ENCODE measurements at places on chromosomes 2 and 18. TPM values are rescaled to one million over a fixed set of nuclear protein-coding genes. Genes with fewer than 3 reads are reported as not detected.

Gene CCDC74A
- total RNA-seq, result 0.13 TPM

Gene CNOT9
- 188 TPM for total RNA-seq

- no peak for DNase-seq
- H3K4me3 ChIP-seq, result no peak overlapping the region
- H3K27ac ChIP-seq, result no peak overlapping the region
These were observed 39.0 kb downstream of the ANXA4 start for GRCh38 chr2:69780921-69781320.

Gene OBSL1
- 67.8 TPM for total RNA-seq

- no peak for DNase-seq
- H3K27ac ChIP-seq, result no peak overlapping the region
- no peaks in the 10 kb centered on the region for H3K27me3 ChIP-seq
- no peak overlapping the region for H3K4me3 ChIP-seq
These were observed 32.7 kb upstream of the RBM44 start for GRCh38 chr2:237765875-237766274.

GRCh38 chr2:48428449-48428848 is 101.5 kb upstream of the STON1 start:
- H3K27ac ChIP-seq, result no peak overlapping the region
- peaks cover 5% of the 10 kb centered on the region for H3K4me1 ChIP-seq
- H3K36me3 ChIP-seq, result 0 out of 2 replicates have a peak, but pooled peaks cover 2% of the 10 kb centered on the region

DNA sequence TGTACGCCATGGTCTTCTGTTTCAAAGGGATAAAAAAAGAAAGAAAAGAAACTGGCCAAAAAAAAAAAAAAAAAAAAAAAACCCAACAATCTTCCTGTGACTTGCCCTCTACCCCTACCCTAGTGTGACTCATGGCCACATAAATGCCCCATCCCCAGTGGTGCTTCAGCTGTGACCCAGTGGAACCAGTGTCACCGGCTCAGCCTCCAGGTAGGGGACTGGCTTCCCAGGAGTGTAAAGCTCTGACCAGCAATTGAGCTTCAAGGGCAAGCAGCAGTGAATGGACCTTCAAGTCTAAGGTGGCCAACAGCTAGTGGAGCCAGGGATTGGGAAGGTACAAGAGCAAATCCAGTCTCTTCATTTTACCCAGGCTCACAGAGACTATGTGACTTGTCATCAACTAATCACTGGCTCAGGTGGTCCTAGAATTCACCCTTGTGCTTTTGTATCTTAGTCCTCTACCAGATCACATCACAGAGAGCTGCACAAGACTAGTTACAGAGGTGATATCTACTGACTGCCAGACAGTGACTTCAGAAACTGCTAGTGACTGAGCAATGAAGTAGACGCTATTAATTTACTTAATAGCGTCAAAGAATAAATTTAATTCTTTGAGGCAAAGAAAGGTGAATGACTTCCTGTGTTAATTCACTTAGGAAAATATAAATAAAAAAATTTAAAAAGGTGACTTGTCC is 1.3 kb upstream of the TGFBRAP1 start:
- H3K27ac ChIP-seq, result no peak overlapping the region
- H3K36me3 ChIP-seq, result 0 out of 2 replicates have a peak, but pooled peaks cover 5% of the 10 kb centered on the region
- DNase-seq, result no peak
- no peaks in the 10 kb centered on the region for H3K27me3 ChIP-seq
